ENCODE measurements at places on chromosomes 7 and 10.

- DNase-seq = no peak
Observed at GRCh38 chr10:71347587-71348395, 28.7 kb downstream of the SLC29A3 start.

DNA sequence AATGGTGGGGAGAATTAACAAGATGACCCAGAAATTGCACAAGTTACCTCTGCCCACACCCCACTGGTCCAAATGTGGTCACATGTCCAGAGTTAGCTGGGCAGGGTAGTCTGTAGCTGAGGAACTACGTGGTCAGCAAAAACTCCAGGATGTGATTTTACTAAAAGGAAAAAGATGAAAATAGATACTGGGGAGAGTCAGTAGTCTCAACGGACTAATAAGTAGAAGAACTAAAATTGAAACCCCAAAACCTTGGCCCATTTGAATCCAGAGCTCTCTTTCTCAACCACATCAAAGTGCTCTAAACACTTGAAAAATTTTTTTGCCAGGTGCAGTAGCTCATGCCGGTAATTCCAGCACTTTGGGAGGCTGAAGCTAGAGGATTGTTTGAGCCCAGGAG is 146.3 kb downstream of the SKIDA1 start:
- no peak for DNase-seq

GRCh38 chr7:106374437-106374836 is 89.7 kb upstream of the NAMPT start:
- no peak for DNase-seq

DNA sequence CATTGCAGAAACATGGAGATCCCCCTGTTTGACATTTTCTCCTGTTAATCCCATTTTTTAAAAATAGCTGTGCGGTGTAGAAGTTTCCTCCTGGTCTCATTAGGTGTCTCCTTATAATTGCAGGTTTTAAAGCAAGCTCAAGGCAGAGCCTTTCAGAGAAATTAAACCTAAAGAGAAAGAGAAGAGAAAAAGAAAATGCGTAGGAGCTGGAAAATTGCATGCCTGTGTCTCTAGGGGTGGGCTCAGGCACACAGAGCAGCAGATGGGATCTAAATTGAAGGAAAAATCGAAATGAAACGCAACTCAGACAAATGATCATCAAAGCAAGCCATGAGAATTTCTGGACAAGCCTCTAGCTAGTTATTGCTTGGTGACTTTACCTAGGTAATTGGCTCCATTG is 40.1 kb downstream of the GPR26 start:
- no peak for DNase-seq

- DNase-seq = no peak
Observed at GRCh38 chr7:1288390-1288995, 55.8 kb downstream of the UNCX start.

DNA sequence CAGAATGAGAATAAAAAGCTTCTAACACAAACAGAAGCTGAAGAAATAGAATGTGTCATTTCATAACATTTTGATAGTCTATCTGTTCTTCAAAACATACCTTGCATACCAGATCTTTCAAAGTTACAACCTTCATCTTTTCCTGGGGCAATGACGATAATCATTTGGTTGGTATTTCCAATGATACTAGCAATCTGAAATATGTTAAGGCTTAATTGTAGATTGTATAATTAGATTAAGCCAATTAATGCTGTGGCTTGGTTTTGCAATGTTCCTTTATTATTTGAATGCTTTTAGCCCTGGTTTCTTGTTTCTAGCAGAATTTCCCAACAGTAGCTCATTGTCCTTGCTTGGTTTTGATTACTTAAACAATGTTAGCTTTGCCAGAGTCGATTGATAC is 84.6 kb downstream of the CABCOCO1 start:
- DNase-seq = no peak

- no peak for DNase-seq
Observed at GRCh38 chr10:99435986-99436638, 5.7 kb upstream of the GOT1 start.

- DNase-seq = no peak
Observed at GRCh38 chr7:100753750-100754149, 20.4 kb downstream of the ZAN start.

GRCh38 chr10:59012839-59013238 is 163.6 kb upstream of the PHYHIPL start:
- DNase-seq = no peak

GRCh38 chr10:96287392-96288105 is 16.2 kb upstream of the BLNK start:
- DNase-seq = no peak

GRCh38 chr7:140646931-140647647 is 6.5 kb upstream of the DENND2A start:
- DNase-seq = no peak

GRCh38 chr7:68321076-68321639 is 1277.1 kb upstream of the AUTS2 start:
- DNase-seq = peak; percentile 79

GRCh38 chr7:81854518-81854917 is 84.7 kb upstream of the HGF start:
- no peak for DNase-seq

DNA sequence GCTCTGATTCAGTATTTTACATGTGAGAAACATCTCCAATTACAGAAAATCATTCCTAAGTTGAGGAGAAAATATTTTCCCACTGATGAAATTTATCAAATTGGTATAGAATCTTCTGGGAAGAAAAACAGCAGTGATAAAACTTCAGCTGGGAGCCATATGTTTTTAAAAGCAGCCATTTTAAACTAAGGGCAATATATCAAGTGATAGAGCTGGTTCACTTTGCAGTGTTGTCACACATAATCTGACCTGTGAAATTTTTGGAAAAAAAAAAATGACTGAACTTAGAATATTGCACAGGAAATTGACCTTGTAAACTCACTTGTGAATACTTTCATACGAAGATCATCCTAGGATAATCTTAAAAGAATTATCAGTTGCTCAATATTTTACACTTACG is 10.5 kb upstream of the EZH2 start:
- DNase-seq = no peak

DNA sequence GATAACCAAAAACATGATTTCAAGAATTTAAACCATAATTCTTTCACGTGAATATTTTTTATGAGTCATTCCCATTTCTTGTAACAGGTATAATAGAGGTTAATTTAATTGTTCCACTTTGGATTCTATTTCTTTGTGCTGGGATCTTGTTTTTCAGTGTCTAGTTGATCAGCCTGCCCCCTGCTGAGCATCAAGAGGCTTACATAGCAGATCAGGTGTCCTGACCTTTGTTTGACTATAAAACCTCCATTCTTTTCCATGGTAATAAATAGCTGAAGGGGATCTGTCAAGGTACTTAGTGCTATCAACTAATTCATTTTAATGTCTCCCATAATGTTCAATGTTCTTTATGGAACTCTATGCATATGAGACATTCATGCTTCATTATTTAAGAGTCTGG is 4.9 kb downstream of the COL17A1 start:
- no peak for DNase-seq

- DNase-seq = no peak
Observed at GRCh38 chr10:120891365-120891764, 40.2 kb downstream of the WDR11 start.

GRCh38 chr7:158603773-158604755 is 16.4 kb upstream of the PTPRN2 start:
- peak; percentile 34 for DNase-seq

GRCh38 chr10:27816320-27816719 is 70.7 kb upstream of the MKX start:
- DNase-seq = no peak

DNA sequence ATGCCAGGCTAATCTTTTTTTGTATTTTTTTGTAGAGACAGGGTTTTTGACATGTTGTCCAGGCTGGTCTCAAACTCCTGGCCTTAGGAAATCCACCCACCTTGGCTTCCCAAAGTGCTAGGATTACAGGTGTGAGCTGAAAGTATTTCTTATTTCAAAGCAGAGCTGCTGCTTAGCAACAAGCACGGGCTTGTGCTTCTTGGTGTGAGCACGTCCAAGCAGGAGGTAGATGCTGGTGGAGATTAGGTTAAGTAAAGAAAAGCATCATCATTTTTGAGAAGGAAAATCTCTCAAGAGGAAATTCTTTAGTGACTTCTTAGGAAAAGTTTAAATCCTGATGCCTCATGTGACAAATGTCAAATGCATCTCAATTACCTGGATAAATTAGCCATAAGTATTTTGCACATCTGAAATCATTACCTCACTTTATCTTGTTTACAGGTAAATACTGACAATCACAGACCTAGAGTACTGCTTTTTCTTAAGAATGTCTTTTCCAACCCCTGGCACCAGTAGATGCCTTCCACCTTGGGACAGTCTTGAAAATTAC is 431.8 kb upstream of the FZD8 start:
- no peak for DNase-seq

DNA sequence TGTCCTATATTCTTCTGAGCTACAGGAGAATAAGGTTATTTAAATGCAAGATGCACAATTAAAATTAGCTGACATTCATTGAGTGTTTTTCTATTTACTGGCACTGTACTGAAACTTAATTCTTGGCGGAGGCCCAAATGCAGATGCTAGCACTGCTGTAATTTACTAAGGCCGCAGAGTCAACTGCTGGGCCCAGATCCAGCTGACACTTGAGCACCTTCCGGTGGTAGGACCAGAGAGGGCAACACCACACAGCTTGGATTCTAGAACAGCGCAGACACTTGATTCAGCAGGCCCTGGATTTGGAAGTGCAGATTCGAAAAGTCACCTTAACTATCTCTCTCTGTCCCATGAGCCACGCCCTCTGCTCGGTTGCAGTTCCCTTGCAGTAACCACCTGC is 228.6 kb upstream of the TMEM72 start:
- no peak for DNase-seq

GRCh38 chr7:150731916-150732315 is 5.3 kb upstream of the GIMAP5 start:
- no peak for DNase-seq

GRCh38 chr7:131026297-131027000 is 292.4 kb upstream of the KLF14 start:
- DNase-seq = no peak

GRCh38 chr10:51109801-51110533 is 35.7 kb downstream of the PRKG1 start:
- DNase-seq = no peak

DNA sequence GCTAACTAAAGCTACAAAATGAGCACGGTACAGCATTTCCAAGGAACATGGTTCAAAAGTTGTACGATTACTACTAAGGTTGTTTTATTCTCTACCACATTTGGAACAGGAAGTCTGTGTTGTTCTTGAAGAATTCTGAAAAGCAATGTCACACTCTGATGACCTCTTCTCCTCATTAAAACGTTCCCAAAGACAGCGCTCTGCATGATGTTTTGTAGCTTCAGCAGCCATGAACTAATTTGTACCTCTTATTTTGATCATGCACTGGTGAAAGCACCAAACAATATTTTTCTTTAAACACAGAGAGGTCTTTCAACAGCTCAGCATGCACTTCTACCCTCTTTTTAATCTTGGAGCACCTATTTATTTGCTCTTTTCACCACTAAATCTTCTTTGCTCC is 75.0 kb upstream of the TES start:
- no peak for DNase-seq

- no peak for DNase-seq
Observed at GRCh38 chr10:49277973-49278372, 21.0 kb upstream of the C10orf71 start.

- no peak for DNase-seq
Observed at GRCh38 chr7:126450269-126450671, 802.5 kb downstream of the GRM8 start.

DNA sequence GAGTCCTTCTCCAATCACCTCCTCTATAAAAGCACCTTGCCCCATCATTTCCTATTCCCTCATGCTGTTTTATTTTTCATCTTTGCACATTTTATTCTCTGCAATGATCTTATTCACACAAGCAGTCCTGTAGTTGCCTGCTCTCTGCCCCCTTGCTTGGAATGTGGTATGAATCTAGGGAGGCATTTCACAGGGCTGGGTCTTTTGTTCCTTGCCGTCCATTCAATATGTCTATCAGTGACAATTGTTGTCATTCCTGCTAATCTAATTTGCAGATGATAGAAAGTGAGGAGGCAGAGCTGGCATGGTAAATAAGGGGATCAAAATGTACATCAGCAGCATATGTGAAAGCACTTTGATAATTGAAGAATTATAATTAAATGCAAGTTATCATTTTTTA is 246.2 kb upstream of the C7orf33 start:
- no peak for DNase-seq

GRCh38 chr7:141590666-141591065 is 39.5 kb downstream of the AGK start:
- no peak for DNase-seq

DNA sequence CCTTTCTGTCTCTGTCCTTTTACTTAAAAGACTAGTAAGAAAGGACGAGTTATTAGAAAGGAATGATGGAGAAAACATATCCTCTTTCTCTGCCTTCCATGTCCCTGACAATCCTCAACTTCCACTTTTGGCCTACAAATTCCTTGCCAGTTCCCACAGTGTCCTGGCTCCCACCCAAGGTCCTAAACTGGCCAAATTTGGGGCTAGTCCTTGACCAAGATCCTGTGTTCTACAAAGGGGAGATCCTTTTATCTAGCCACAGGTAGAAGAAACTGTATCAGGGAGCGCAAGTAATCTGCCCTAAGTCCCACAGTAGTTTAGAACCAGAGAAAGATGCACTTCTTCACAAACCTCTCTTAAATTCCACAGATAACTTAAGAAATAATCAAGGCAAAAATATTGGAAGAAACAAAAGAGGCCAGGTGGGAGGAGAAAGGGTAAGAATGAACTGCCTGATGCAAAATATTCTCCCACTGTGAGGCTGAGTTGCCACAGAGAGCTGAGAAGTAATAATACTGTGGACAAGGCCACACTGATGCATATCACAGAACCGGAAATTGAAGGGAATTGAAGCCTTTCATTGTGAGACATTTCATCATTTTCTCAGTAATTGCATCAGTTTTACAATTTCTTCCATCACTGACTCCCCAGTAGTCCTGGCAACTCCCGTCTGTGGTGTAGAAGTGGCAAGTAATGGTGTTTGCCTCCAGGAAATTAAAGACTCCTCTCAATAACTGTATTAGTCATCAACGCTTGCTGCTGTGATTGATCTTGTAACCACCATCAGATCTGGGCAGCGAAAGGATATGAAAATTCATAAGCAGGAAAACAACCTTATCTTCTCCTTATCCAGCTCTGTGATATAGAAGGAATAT is 47.2 kb downstream of the DNAJC12 start:
- DNase-seq = no peak

- no peak for DNase-seq
Observed at GRCh38 chr10:69499726-69500689, 48.7 kb downstream of the TSPAN15 start.

DNA sequence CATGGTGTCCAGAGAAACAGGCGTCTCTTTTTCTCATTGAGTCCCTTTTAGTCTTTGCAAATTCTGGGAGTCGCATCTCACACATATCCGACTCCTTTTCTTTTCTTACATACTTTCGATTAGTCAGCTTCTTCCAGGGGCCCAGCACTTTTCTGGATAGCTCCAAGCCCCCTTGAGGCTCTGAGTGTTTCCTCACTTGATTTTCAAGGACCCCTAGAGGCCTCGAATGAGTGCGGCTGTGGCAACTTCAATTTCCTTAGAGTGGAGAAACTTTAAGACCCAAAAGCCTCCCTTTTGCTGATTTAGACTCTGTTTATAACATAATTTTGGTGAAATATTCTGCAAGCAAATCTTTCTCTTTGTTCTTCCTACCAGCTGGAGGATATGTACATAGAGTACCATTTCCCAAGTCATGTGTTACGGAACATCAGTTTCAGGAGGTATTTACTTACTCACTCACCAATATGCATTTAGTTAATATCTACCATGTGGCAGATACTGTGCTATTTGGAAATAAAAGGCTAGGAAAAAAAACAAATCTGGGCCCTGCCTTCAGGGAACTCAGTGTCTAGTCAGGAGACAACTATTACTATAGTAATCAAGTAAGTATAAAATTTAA is 555.2 kb downstream of the REEP3 start:
- DNase-seq = no peak

Data from ureter (tissue), 1 donor.